Small intestine (tissue), 16 donors: ENCODE measurements at places on chromosomes 1 and 21. TPM values are rescaled to one million over a fixed set of nuclear protein-coding genes. Genes with fewer than 3 reads are reported as not detected.

PTGS2 gene
- polyA plus RNA-seq = 1.9 TPM

DNA sequence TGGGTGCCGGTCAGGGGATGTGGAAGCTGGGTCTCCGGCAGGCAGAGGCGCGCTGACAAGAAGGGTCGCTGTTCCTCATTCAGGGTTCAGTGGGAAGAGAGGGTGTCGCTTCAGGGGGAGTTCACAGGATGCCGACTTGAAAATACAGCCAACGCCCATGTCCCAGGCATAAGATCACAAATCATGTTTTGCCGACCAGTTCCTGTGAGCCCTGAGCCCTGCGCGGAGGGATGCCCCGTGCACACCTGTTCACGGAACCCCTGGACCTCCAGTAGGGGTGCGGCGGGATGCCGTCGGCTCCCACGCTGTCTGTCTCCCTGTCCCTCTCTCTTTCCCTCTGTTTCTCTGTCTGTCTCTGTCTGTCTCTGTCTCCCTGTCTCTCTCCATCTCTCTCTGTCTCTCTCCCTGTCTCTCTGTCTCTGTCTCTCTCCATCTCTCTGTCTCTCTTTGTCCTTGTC is 26.8 kb downstream of the TP73 start:
- no peak for DNase-seq

- no peak for DNase-seq
Observed at GRCh38 chr1:53378932-53379661, 51.2 kb upstream of the LRP8 start.

SHISAL2A gene
- polyA plus RNA-seq = 0.45 TPM

TNFSF4 gene
- polyA plus RNA-seq = 0.22 TPM

AHDC1 gene
- 5.1 TPM for polyA plus RNA-seq

KMO gene
- polyA plus RNA-seq = 0.76 TPM

GRCh38 chr1:43285269-43285990 is at the start of gene C1orf210:
Gene C1orf210 (minus strand): TSS chr1:43285581. CDS start chr1:43283270, 2,311 bp downstream.
- peak; percentile 94 for DNase-seq

TRIM67 gene
- 0.21 TPM for polyA plus RNA-seq

PIGR gene
- polyA plus RNA-seq = 2.7 TPM

- DNase-seq = no peak
Observed at GRCh38 chr1:221548942-221549341, 192.9 kb downstream of the DUSP10 start.

- no peak for DNase-seq
Observed at GRCh38 chr1:77197351-77197750, 21.9 kb downstream of the PIGK start.

FAM110D gene
- not detected for polyA plus RNA-seq

DNA sequence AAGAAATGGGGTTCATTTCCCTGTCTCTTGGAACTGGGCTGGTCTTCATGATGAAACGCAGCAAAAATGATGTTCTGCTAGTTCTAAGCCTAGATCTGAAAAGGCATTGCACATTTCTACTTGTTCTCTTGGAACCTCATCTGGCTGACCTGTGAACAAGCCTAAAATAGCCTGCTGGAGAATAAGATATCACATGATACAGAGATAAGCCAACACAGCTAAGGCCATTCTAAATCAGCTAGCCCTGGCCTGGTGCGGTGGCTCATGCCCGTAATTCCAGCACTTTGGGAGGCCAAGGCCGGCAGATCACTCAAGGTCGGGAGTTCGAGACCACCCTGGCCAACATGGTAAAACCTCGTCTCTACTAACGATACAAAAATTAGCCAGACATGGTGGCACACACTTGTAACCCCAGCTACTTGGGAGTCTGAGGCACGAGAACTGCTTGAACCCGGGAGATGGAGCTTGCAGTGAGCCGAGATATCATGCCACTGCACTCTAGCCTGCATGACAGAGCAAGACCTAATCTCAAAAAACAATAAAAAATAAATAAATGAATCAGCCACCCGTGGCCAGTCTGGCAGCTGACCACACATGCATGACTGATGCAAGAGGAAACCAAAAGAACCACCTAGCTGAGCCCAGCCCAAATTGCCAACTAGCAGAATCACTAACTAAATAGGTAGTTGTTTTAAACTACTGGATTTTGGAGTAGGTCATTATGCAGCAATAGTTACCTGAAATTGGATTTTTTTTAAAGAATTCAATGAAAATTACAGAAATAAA is 18.0 kb downstream of the CD244 start:
- DNase-seq = no peak

DNA sequence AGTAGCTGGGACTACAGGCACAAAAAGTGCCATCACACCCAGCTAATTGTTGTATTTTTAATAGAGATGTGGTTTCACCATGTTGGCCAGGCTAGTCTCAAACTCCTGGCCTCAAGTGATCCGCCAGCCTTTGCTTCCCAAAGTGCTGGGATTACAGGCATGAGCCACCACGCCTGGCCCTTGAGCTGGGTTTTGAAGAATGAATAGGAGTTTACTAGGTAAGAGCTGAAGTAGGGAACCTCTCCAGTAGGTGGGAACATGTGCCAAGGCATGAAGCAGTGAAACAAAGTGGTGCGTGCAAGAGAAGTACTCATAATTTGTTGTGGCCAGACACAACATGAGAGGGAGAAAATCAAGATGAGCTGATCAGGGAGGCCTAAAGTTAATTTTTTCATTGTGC is 55.8 kb downstream of the MAST2 start:
- no peak for DNase-seq

DNA sequence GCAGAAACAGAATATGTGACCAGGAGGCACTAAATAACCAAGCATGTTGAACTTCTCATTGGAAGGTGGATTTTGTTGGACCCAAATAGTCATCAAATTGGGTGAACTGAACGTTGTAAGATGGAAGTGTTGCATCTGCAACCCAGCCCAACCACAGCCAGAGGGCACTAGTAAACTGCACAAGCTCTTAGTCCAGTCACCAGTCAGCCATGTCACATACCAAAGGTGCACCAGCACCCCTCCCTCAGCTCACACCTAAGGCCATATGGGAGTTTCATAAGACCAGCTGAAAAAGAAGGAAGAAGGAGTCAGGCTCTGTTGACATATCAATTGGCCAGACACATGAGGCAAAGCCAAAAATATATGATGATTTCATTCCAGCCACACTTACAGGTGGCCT is 481.7 kb upstream of the NR5A2 start:
- peak; percentile 4 for DNase-seq

DNA sequence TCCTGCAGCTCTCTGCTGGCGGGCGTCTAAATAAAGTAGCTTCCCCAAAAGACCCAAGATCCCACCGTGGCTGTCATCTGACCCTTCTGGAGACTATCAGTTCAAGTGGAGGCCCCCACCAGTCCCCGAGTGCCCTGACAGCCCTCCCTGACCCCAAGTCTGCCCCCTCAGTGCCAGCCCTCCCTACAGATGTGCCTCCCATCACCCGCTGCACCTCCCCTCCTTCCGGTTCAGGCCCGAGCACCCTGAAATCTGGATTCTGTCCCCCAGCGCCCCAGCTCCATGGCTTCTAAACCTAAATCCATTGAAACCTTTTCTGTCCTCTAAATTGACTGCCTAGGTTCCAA is 595 bp downstream of the IL10RB start:
- DNase-seq = peak; percentile 51

PGLYRP3 gene
- polyA plus RNA-seq = not detected

- no peak for DNase-seq
Observed at GRCh38 chr1:235919833-235920441, 53.2 kb upstream of the LYST start.

- peak; percentile 52 for DNase-seq
Observed at GRCh38 chr21:37916310-37917051, at the start of gene KCNJ6. Gene KCNJ6 (minus strand): TSS chr21:37916457. CDS start chr21:37840682, 75,775 bp downstream.

ERICH3 gene
- polyA plus RNA-seq = not detected

GRCh38 chr1:161193561-161194235 is 5.2 kb downstream of the ADAMTS4 start:
- no peak for DNase-seq

GRCh38 chr21:25967181-25967900 is 203.2 kb downstream of the APP start:
- DNase-seq = no peak
